CD4-positive, alpha-beta T cell treated with Interleukin-12 subunit alpha and Interleukin-12 subunit beta, for 1 hour (primary cell): ENCODE measurements at places on chromosomes 16 and 17.

DNA sequence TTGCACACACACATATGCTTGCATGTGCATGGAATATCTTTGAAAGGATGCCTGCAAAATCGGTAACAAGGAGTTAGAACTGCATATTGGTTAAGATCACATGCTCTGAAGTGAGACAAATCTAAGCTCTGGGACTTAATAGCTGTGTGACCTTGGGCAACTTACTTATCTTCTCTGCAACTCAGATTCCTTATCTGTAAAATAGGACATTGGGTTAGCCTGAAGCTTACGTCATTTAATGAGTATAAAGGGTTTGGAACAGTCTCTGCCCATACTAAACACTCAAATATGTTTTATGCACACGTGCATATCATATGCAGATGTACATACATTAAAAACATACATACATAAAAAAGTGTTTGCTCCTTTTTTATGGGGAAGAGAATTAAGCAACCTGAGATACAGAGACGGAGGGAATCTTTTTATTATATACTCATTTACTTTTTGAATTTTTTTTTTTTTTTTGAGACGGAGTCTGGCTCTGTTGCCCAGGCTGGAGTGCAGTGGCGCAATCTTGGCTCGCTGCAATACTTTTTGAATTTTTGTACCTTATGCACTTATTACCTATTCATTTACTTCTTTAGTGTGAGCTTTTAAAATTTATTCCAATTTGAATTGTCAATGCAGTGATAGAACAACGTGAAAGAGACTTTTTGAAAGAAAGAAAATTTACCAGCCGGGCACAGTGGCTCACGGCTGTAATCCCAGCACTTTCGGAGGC, 206.2 kb downstream of the CCDC182 start:
- no peak for DNase-seq

GRCh38 chr17:34511265-34511664, 68.1 kb upstream of the TMEM132E start:
- DNase-seq, result no peak

DNA sequence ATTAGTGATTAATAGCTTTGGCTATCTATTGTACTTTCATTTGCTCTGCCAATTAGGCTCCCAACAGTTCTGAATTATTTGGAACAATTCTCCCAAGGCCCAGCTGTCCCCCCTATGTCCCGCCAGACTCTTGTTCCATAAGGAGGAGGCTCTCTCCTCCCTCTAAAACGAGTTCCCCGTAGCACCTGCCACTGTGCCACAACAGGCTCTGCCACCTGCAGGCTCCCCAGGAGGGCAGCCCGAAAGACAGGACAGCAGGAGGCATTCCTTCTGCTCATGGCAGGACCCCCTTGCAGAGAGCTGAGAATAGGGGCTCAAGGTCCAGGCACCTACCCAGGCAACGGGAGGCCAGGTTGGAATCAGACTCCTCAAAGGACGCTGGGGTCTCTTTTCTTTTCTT, 9.0 kb downstream of the PITPNM3 start:
- DNase-seq, result no peak

DNA sequence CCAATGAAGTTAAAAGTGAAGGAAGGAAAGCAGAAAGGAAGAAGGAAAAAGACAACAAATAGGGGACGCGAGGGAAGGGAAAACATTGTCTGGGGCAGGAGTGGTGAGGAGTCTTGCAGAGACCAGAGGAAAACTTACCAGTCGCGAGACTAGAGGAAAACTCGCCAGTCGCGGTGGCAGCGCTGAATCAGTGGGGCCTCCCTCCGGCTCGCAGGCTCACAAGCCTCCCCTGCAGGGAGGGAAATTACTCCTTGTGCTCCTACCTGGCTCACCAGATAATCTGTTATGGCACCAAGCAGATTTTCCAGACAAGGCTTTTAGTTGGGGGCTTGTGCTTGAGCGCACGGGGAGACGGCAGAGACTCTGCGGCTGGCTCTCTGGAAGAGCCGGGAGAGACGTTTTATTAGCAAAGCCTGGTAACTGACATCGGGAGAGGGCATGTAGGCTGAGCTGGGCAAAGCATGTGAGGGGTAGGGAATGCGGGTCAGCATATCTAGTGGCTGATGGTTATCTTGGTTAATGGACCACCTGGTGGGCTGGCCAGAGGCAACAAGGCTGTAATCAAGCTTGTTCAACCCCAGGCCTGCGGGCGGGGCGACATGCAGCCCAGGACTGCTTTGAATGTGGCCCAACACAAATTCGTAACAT, 37.1 kb downstream of the LCMT1 start:
- no peak for DNase-seq
